ENCODE measurements at places on chromosomes 5 and 9.

GRCh38 chr9:133991214-133991921, 756 bp downstream of the VAV2 start:
- DNase-seq: no peak

- no peak for DNase-seq
Measured at GRCh38 chr5:2722901-2723300, 28.6 kb downstream of the IRX2 start.

DNA sequence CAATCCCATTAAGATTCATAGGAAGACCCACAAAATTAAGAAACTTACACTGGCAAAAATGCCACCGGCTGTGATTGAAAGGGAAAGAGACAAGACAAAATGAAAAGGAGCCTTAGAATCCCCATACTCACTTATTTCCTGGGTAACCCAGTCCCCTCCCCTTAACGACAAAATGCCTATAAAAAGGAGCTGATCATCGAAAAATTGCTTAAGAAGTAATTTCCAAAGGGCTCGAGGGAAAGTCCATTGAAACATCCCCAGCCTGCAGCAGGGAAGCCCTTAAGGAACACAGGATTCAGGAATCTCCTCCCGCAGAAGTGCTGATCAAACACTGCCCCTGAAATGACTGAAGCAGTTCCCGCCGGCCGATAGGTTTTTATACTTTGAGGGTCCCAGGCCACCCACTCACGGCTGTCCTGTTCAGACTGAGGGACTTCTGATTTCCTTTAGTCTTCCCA, 677 bp upstream of the ZNF79 start:
- no peak for DNase-seq

DNA sequence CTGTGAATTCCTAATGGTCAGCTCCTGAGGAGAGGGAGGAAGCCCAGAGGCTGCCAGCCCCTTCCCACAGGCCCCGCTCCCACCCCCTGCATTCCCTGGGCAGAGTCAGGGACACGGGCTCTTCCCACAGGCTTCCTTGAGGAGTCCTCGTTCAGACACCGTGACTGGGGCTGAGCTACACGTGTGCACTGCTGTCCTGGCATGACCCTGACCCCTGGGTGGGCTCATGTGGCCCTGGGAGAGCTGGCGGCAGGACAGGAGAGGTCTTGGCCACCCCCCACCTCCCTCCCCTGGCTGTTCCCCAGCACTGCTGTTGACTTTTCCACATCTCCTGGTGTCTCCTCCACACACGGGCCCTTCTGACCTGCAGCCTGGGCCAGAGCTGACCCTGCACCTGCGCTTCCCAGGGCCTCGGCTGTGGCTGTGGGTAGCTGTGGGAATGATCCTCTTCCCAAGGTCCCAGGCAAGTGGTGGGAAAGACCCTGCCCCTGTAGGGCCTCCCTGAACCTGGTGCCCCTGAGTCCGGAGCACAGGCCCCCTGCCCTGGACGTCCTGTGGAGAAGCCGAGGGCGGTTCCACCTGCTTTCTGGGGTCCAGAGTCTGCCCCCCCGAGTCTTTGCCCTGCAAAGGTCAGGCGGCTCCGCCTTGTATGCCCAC, 56.5 kb upstream of the NKD2 start:
- no peak for DNase-seq

Measured in stimulated activated CD4-positive, alpha-beta T cell treated with anti-CD3 and anti-CD28 coated beads, Interleukin-4, amount 100 ng/mL, for 24 hours (primary cell).